ENCODE measurements at places on chromosomes 13 and 19. TPM values are rescaled to one million over a fixed set of nuclear protein-coding genes. Genes with fewer than 3 reads are reported as not detected.

The PDE4C gene
- total RNA-seq: 0.48 TPM

The CNMD gene
- not detected for total RNA-seq

The GPALPP1 gene
- total RNA-seq: 11.6 TPM

The PTPRS gene
- 41.9 TPM for total RNA-seq

The ZNF177 gene
- 0.61 TPM for total RNA-seq

The GPR183 gene
- total RNA-seq: not detected

The GRIK5 gene
- 0.53 TPM for total RNA-seq

The GJB2 gene
- total RNA-seq: 0.75 TPM

The FAM83E gene
- 0.18 TPM for total RNA-seq

The SYT5 gene
- 1.4 TPM for total RNA-seq

The LACC1 gene
- total RNA-seq: 3.8 TPM

The TNFSF9 gene
- 3.2 TPM for total RNA-seq

The AKAP11 gene
- total RNA-seq: 4.8 TPM

The CAPN12 gene
- total RNA-seq: 6.5 TPM

The CYP2S1 gene
- total RNA-seq: 23.9 TPM
